ENCODE measurements at places on chromosomes 1 and 21.

DNA sequence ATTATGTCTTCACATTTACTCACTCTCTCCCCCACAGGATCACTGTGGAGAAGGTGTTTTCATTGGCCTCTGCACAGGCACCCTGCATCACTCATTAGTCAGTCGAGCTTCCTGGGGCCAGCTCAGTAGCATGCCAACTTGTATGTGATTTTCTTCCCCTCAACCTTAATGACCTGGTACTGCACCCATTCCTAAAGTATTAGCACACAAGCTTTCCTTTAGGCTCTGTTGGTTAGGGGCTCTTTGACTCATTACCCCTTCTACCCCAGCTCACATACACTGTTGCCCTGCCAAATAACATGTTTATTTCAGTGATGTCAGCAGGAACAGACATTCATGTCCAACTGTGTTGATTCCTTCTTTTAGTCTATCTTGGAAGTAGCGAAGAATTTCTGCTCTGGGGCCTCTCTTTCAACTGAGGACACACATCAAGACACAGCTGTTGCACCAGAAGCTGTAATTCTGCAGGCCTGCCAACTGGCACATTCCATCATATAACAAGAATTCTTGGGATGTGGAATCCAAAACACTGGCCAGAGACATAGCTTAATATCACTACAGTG, 603.5 kb upstream of the ADAMTS5 start:
- DNase-seq: no peak

GRCh38 chr21:45818904-45819285, 162.7 kb upstream of the COL6A1 start:
- no peak for DNase-seq

GRCh38 chr1:225343618-225344017, 84.2 kb downstream of the LBR start:
- DNase-seq: no peak

GRCh38 chr1:218656301-218657037, 311.3 kb downstream of the TGFB2 start:
- no peak for DNase-seq

DNA sequence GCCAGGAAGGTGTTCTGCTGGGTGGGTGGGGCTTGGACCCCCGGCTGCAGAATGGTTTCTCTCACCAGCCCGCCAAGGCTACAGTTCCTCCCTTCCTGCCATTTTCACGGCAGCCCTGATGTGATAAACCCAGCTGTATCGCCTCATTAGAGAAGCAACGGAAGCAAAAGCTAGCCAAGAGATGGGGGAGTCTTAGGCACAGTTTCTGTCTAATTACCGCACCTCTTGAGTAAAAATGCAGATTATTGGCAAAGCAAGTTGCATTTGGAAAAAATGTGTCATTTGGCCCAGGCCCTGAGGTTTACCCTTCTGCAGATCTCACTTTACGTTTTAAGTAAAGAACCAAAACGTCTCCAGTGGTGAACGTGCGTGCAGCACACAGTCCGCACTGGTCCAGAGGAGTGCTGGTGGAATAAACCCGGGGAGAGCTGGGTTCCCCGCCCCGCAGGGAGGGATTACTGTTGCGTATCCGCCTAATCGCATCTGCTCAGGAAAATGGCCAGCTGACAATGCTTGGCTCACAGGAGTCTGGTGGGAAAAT, 109.9 kb downstream of the GALNT2 start:
- DNase-seq: no peak

DNA sequence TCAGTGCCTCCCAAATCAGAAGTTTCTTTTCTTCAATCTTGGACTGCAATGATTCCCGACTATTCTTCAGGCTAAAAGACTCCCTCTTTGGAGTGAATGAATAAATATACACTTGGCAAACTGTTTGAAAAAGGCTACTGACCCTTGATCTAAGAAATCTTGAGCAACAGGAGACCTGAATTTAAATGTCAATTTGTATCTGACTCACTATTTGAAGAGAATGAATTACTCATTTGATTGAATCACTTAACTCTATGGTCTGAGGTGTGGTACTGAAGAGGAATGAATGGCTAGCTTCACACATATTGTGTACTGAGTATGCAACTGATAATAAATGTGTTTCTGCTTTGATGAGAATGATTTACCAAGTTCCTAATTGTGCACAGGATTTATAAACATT, 4.6 kb upstream of the SMG7 start:
- no peak for DNase-seq

- DNase-seq: no peak
These were observed 27.3 kb upstream of the ACTA1 start for GRCh38 chr1:229461032-229461668.

DNA sequence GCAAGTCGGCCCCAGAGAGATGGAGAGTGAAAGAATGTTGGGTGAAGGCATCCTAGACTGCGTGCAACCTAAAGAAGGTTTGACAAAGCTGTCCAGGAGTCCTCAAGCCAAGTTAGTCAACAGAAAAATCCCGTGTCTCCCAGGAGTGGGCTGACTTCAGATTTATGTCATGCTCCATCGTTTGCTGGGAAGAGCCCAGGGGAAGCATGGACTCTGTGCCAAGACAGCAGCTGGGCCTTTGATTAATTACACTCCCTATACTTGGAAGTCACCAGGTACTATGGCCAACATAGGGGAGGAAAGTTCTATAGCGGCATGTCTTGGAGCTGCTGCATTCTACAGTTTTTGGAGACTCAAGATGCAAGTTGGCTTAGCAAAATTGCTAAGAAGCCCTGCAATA, 247.4 kb downstream of the KAZN start:
- DNase-seq: no peak

DNA sequence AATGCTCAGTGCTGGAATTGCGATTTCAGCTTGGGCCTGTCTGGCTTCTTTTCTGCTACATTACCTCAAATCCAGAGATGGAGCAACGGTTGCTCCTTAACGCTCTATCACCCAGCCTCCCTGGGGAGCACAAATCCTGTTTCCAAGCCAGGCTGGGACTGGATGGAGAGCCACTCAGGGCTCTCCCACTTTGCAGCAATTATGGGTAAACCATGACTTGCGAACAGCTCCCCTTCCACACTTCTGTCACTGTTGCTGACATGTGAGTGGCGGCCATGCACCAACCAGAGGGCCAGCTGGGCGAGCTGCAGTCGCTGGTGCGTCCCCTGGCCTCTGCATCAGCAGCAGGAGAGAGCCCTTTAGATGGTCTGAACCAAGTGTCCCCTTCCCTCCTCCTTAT, 65.1 kb upstream of the RAB4A start:
- DNase-seq: no peak

DNA sequence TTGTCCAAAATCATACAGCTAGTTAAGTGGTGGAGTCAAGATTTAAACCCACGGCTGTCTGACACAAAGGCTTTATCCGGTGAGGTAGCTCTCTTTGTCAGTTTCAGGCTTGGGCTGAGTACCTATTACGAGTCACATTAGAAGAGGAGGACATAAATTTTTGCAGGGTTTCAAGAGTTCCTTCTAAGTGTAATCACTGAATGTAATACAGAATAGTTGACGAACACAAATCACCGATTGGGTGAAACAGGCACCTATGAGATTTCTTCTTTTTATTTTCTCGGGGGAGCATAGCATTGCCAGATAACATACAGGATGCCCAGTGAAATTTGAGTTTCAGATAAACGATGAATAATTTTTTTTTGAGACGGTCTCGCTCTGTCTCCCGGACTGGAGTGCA, 847 bp downstream of the PSMD4 start:
- no peak for DNase-seq

DNA sequence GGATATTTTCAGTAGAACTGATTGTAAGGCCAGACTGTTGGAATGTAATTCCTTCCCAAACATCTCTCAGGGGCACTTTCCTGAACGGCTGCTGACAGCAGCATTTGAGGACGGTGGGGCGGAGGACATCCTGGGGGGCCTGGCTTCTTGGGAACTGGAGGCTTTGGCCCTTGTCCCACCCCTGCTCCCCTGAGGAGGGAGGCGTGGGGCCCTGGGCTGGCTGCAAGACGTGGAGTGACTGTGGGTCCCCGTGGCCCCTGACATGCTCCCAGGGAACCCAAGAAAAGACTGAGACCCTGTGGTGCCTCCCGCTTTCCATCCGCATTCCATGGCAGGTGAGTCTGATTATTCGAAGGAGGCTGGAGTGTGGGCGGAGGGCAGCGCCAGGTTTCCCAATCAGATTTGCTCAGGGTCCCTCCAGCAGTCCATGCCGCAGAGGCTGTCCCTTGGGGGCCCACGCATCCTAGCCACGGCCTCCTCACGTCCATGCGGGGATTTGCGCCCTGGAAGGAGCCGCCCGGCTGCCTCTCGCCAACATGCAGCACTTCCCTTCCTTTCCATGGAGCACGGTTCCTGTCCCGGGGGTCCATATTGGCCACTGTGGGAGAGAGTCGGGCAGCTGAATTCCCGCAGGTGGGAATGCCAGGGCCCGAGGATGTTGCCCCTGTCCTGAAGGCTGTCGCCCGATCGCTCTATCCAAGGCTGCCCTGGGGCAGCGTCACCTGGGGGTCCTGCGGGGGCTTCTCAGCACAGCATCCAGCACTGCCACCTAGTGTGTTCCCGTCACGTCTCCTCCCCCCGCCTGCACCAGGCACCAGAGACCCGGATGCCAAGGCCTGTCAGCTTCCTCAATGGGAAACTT, 69.0 kb downstream of the FAAP20 start:
- DNase-seq: no peak

DNA sequence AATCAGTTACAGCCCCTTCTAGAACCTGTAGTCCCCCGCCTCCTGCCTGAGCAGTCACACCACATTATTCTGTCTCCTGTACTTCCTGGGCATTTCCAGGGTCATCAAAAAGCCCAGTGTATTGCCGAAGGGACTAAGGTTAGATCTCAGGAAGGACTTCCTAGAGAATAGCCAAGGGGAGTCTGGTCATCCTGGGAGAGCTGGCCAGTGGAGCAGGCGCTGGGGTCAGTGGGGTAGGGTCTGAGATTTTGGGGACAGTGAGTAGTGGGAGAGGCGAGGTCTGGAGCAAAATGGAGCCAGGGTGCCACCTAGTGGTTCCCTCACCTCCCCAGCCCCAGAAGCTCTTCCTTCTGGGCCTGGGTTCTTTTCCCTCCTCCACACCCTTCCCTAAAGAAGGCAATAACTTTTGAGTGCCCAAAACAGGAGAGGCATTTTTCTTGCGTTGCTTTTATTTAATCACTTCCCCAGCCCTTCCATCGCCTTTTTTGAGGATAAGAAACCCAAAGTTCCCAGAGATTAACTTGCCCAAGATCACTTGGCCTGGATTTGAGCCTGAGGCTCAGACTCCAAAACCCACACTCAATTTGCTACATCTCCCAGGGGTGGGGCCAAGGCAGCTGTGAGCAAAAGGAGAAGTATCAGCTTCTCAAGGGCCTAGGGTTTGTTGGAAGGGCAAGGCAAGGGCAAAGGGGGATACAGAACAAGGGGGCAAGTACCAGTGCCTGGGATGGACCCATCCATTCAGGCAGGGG, 7.3 kb upstream of the PMVK start:
- DNase-seq: peak; percentile 27
